ENCODE measurements at places on chromosomes 1 and 21.

DNA sequence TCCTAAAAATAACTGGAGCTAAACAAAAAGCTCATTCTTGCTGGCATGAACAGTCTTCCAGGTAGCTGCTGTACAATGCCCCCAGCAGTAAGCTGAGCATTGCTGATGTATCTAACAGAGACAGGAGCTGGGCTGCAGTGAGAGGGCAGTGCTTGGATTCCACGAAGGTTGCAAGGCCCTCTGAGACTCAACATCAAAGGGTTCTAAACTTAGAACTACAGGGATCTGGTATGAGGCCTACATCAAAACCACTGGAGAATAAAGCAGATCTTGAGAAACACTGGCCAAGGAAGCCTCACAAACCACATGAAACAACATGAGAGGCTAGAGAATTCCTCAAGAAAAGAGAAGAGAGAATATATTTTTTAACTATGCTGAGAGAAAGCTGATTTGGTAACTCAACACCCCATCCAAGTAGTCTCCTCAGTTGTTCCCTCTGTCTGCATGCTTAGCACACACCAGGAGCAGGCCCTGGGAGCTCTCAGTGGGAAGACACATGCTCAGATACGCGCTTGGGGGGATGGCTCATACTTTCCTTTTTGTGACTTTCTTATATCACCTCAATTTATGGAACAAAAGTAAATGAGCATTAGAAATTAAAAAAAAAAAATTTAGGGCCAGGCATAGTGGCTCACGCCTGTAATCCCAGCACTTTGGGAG lies 27.7 kb downstream of the DSTYK start:
- DNase-seq, result no peak

DNA sequence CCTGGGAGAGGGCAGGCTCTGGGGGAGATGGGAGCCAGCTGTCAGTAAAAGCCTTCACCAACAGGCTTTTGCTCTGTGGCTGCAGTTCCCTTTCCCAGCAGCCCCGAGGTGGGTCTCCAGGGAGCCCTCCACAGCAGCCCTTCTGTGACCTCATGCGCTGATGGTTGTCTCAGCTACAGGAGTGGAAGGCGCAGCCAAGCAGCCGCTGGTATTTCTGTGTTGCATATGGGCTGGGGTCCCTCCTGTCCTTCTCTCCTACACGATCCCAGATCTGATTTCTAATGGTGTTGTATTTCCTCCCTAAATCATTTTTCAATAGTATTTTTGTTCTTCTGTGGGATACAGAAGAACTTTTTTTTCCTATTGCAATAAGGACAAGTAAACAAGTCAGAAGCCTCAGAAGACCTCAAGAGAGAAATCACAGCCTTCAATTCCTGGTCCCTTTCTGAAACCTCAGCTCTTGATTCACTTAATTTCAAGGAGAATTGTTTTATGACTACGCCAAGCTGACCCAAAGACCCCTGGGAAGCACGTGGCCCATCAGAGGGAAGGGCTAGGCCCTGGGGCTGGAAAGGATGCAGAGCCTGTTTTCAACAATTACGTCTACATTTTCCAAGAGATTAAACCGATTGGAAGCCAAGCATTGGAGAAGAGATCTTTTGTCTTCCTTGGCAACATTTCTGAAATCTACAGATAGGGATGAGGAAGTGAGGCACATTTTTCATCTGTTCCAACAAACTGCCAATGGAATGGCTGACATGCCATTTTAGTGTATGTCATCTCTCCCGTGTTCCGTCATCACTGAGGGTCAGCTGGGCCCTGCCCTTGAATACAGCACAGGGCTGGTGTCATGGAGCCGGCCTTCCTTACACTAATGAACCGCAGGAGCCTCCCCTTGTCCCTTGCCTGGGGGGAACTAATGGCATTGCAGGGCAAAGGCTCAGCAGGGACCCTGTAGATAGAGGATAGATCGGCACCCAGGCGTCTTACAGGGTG lies 42.0 kb upstream of the SCCPDH start:
- DNase-seq, result no peak

DNA sequence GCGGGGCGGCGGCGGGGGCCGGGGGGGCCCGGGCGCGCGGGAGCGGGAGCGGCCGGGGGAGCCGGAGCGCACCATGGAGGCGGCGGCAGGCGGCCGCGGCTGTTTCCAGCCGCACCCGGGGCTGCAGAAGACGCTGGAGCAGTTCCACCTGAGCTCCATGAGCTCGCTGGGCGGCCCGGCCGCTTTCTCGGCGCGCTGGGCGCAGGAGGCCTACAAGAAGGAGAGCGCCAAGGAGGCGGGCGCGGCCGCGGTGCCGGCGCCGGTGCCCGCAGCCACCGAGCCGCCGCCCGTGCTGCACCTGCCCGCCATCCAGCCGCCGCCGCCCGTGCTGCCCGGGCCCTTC lies 546 bp downstream of the SKI start:
- DNase-seq, result no peak

DNA sequence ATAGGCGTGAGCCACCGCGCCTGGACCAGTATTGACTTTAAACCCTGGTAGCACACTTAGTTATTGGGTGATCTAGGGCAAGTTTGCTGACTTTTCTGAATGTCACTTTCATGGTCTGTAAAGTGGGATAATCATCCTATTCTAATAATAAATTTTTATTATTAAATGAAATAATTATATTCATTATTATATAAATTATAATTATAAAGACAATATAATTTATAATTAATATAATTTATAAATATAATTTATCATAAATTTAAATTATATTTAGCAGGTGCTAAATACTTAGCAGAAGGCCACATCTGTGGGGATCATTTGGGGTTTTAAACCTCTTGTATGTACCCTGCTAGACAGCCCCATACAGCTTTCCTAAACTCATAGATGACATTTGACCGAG lies 59.7 kb downstream of the KANK4 start:
- DNase-seq, result no peak
